Calu3 (cell line): ENCODE measurements at places on chromosomes 7 and 10. TPM values are rescaled to one million over a fixed set of nuclear protein-coding genes. Genes with fewer than 3 reads are reported as not detected.

HMX3 gene
- not detected in 2 replicates for total RNA-seq

EGFR gene
- 85.3 and 87.4 TPM in 2 replicates for total RNA-seq

NEUROG3 gene
- not detected in 2 replicates for total RNA-seq

UTF1 gene
- not detected in 2 replicates for total RNA-seq

PTPRZ1 gene
- 4.9 and 5.8 TPM in 2 replicates for total RNA-seq

SGCE gene
- total RNA-seq = 29.3 and 33.8 TPM in 2 replicates

RHOBTB1 gene
- total RNA-seq = 9.8 and 10.2 TPM in 2 replicates

TAF3 gene
- 12.7 and 14.5 TPM in 2 replicates for total RNA-seq

ST8SIA6 gene
- total RNA-seq = 0.14 TPM in 1 of 2 replicates, not detected in the other

BHLHA15 gene
- total RNA-seq = 1.7 and 1.8 TPM in 2 replicates

CREB5 gene
- total RNA-seq = 12.9 and 19.2 TPM in 2 replicates

NODAL gene
- not detected in 2 replicates for total RNA-seq

CAMK2B gene
- 0.12 TPM in 1 of 2 replicates, not detected in the other for total RNA-seq

DNA sequence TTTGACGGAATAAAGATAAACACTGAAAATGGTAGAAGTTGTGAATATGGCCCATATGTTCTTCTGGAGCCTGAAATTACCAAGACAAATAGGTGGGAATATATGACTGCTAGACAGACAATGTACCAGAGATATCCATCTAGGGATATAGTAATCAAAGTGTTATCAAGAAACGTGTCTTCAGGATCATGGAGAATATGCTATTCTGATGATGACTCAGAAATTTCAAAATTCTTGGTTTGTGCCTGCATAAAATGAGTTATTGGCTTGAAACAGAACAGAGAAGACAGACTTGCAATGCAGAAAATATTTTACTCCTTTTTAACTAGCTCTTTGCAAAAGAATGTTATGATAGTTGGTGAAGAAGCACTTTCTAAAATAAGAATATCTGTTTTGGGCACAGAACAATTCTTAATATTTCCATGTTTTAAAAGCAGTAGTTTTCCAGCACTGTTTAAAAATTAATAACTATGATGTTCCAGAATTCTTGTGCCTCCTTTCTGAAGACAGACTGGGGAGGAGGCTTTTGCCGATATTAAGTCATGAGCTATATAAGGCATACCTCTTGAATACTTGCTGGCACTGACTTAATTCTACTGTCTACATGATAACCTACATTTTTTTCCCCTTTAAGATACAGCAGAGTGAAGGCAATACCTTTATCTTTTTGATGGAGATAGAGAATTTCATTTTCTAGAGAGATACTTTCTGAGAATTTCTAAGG lies 34.4 kb upstream of the CABCOCO1 start:
- no peak for DNase-seq
- peaks cover 35% of the 10 kb centered on the region for H3K4me1 ChIP-seq
- H3K4me3 ChIP-seq = no peak overlapping the region
- H3K36me3 ChIP-seq = peaks cover 5% of the 10 kb centered on the region
- H3K27ac ChIP-seq = peak overlapping the region; percentile 33
- H3K27me3 ChIP-seq = no peaks in the 10 kb centered on the region

DNA sequence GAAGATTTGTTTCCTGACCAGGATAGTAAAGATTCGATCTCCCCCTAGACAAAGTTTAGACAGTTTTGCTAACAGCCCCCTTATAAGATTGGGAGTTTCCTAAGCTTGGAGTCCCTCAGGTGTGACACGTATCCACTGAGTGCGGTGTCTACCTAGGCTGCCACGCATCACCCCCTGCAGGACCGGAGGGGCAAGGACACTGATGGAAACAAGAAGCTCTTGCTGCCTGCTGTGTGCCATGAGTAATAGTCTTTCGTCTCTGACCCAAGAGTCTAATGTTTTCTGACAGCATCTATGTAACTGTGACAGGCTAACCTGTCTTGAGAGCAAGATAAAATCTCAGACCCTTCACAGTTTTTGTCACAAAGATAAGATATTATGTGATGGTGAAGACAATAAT lies 173.5 kb downstream of the SEMA3E start:
- DNase-seq = peak; percentile 6
- H3K4me3 ChIP-seq = no peak overlapping the region
- no peaks in the 10 kb centered on the region for H3K36me3 ChIP-seq
- H3K4me1 ChIP-seq = no peaks in the 10 kb centered on the region
- no peak overlapping the region for H3K27ac ChIP-seq

GRCh38 chr10:29254123-29255046 lies 34.5 kb upstream of the LYZL1 start:
- H3K4me1 ChIP-seq = no peaks in the 10 kb centered on the region
- no peak for DNase-seq
- H3K27me3 ChIP-seq = peaks cover 87% of the 10 kb centered on the region
- no peak overlapping the region for H3K4me3 ChIP-seq
- H3K27ac ChIP-seq = no peak overlapping the region

DNA sequence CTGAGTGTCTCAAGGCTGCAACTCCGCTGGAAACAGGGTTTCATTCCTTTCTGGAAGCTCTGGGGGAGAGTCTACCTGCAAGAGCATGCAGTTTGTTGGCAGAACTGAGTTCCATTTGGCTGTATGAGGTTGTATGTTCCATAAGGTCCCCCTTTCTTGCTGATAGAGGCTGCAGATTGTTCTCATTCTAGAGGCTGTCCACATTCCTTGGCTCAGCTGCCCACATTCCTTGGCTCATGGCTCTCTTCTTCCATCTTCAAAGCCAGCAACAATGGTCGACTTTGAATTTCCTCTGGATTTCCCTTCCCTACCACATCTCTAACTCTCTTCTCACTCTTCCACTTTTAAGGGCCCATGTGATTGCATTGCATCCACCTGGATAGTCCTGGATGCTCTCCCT lies 147.3 kb upstream of the CDCA7L start:
- H3K4me3 ChIP-seq = no peak overlapping the region
- H3K27ac ChIP-seq = no peak overlapping the region
- peaks cover 50% of the 10 kb centered on the region for H3K27me3 ChIP-seq
- no peaks in the 10 kb centered on the region for H3K36me3 ChIP-seq

- DNase-seq = no peak
- H3K36me3 ChIP-seq = peaks cover 5% of the 10 kb centered on the region
- H3K27me3 ChIP-seq = no peaks in the 10 kb centered on the region
- no peak overlapping the region for H3K4me3 ChIP-seq
- no peaks in the 10 kb centered on the region for H3K4me1 ChIP-seq
- H3K27ac ChIP-seq = no peak overlapping the region
These were observed 97.2 kb downstream of the GLRX3 start for GRCh38 chr10:130233426-130233825.

GRCh38 chr7:26199301-26200037 lies 1.1 kb downstream of the HNRNPA2B1 start:
- H3K27me3 ChIP-seq = no peaks in the 10 kb centered on the region
- peak; percentile 72 for DNase-seq
- H3K36me3 ChIP-seq = peaks cover 98% of the 10 kb centered on the region

DNA sequence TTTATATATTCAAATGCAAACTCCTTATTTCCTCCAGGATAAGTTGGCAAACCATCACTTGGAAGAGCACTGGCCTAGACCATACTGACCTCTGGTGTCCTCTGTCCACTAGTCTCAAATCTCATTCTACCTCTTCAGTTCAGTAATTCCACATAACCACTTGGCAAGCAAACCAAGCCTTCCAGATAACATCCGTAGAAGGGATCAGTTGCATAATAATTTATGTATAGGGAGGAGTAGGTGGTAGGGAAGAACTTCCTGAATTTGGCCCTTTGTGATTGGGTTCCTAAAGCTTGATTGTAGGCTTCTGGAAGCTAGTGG lies 55.0 kb downstream of the WAC start:
- H3K4me3 ChIP-seq = no peak overlapping the region
- H3K4me1 ChIP-seq = peaks cover 37% of the 10 kb centered on the region
- no peak for DNase-seq
- no peaks in the 10 kb centered on the region for H3K27me3 ChIP-seq
- H3K27ac ChIP-seq = no peak overlapping the region

DNA sequence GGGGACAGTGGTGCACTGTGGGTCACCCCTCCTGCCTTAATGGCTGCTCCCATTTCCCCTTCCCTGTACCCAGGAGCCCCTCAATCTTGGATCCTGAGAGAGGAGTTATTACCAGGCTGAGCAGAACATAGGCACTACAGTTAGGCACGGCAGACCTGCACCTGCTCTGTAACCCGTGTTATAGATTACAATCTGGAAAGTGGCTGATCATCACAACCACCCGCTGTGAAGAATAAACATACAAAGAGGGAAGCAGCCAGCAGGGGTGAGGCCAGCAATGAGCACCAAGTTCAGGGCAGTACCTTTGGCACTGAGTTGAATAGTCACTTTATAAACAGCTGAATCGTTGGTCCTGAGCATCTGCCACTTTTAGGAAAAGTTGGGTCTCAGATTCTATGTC lies 1.7 kb downstream of the CDHR1 start:
- no peaks in the 10 kb centered on the region for H3K4me1 ChIP-seq
- DNase-seq = no peak
- H3K36me3 ChIP-seq = no peaks in the 10 kb centered on the region
- H3K27me3 ChIP-seq = peaks cover 93% of the 10 kb centered on the region
- no peak overlapping the region for H3K27ac ChIP-seq

- peaks cover 48% of the 10 kb centered on the region for H3K4me1 ChIP-seq
- H3K27me3 ChIP-seq = no peaks in the 10 kb centered on the region
- peak overlapping the region; percentile 98 for H3K27ac ChIP-seq
- H3K36me3 ChIP-seq = peaks cover 100% of the 10 kb centered on the region
- peak; percentile 59 for DNase-seq
- peak overlapping the region; percentile 92 for H3K4me3 ChIP-seq
These were observed 104.6 kb upstream of the TNRC18 start for GRCh38 chr7:5528071-5528814.

- DNase-seq = no peak
- H3K27me3 ChIP-seq = no peaks in the 10 kb centered on the region
- peaks cover 4% of the 10 kb centered on the region for H3K36me3 ChIP-seq
- peaks cover 70% of the 10 kb centered on the region for H3K4me1 ChIP-seq
- H3K27ac ChIP-seq = no peak overlapping the region
These were observed 31.2 kb downstream of the OSBPL3 start for GRCh38 chr7:24948739-24949138.

DNA sequence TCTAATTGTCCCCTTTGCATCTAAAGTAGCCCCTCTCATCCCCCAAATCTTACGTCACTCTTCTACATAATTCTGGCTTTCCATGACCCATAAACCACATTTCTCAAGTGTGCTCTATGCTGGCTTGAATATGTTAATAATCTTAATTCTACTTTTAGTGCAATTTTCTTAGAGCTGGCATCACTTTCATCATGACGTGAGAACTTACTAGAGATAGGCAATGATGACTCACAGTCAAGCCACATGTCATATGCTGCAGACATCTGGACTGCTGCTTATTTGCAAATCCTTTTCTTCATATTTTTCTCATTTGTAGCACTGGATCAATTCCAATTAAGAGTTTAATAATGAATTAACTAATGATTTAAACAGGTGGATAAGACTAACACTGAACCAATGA lies 260.7 kb upstream of the PRKCQ start:
- no peaks in the 10 kb centered on the region for H3K4me1 ChIP-seq
- H3K36me3 ChIP-seq = peaks cover 3% of the 10 kb centered on the region
- no peak overlapping the region for H3K27ac ChIP-seq

GRCh38 chr7:137305901-137306621 lies 37.5 kb downstream of the PTN start:
- H3K36me3 ChIP-seq = no peaks in the 10 kb centered on the region
- no peaks in the 10 kb centered on the region for H3K27me3 ChIP-seq

DNA sequence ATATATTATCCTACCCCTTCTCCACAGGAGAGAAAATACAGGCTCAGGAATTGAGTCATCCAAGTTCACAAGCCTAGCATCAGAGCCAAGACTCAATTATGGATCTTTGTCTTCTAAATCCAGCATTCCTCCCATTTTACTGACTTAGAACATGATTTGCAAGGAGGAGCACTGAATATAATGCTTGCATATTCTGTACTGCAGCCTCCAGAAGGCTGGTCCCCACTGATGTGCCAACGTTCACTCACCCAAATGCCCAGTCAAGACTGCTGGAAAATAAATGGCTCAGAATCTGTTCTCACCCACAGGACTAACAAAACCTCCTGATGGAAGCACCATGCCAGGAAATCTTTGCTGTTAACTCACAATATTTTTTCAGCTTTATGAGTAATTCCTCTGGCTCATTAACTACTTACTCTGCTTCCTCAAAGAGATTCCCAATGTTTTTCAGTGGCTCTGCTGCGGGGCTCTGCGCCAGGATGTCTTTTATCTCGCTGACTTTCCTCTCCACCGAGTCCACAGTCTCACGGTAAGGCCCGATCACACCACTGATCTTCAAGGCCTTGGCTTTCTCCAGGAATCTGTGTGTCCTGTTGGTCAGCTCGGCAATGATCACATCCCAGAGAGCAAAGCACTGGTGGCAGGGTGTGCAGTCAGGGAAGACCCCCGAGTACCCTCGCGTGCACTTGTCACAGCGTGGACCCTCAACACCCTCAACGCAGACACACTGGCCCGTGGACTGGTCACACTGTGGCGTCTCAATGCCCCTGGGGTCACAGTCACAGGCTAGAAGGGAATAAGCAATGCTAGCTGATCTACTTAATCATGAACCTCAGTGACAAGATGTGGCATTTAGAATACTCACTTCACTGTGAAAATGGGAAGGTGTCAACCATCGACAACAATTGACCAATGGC lies 48.8 kb downstream of the DLD start:
- peaks cover 41% of the 10 kb centered on the region for H3K36me3 ChIP-seq
- no peaks in the 10 kb centered on the region for H3K27me3 ChIP-seq
- no peak overlapping the region for H3K27ac ChIP-seq
- no peak overlapping the region for H3K4me3 ChIP-seq
- DNase-seq = no peak

- H3K27me3 ChIP-seq = peaks cover 69% of the 10 kb centered on the region
- H3K4me3 ChIP-seq = no peak overlapping the region
- no peak overlapping the region for H3K27ac ChIP-seq
- no peak for DNase-seq
These were observed 272.4 kb upstream of the SP8 start for GRCh38 chr7:21059069-21059468.

- H3K27ac ChIP-seq = no peak overlapping the region
- DNase-seq = no peak
- H3K36me3 ChIP-seq = no peaks in the 10 kb centered on the region
- H3K4me3 ChIP-seq = no peak overlapping the region
- peaks cover 14% of the 10 kb centered on the region for H3K27me3 ChIP-seq
These were observed 140.9 kb downstream of the DNAJB6 start for GRCh38 chr7:157477550-157478212.
